ENCODE measurements at places on chromosomes 3 and 15. TPM values are rescaled to one million over a fixed set of nuclear protein-coding genes. Genes with fewer than 3 reads are reported as not detected.

NEK10 gene
- total RNA-seq, result 4.0 TPM

VGLL3 gene
- not detected for total RNA-seq

ACKR4 gene
- total RNA-seq, result not detected

CCDC39 gene
- not detected for total RNA-seq

ARHGEF26 gene
- 0.17 TPM for total RNA-seq

SNX22 gene
- total RNA-seq, result 0.07 TPM

ROPN1 gene
- total RNA-seq, result not detected

SLC38A3 gene
- total RNA-seq, result not detected

Measured in natural killer cell treated with Interleukin-12 subunit alpha and Interleukin-12 subunit beta and Interleukin-15 and Interleukin-18, amount 100 ng/mL, for 72 hours (primary cell).